Mesenchymal stem cell (in vitro differentiated cells and primary cell): ENCODE measurements at places on chromosomes 3 and 15.

DNA sequence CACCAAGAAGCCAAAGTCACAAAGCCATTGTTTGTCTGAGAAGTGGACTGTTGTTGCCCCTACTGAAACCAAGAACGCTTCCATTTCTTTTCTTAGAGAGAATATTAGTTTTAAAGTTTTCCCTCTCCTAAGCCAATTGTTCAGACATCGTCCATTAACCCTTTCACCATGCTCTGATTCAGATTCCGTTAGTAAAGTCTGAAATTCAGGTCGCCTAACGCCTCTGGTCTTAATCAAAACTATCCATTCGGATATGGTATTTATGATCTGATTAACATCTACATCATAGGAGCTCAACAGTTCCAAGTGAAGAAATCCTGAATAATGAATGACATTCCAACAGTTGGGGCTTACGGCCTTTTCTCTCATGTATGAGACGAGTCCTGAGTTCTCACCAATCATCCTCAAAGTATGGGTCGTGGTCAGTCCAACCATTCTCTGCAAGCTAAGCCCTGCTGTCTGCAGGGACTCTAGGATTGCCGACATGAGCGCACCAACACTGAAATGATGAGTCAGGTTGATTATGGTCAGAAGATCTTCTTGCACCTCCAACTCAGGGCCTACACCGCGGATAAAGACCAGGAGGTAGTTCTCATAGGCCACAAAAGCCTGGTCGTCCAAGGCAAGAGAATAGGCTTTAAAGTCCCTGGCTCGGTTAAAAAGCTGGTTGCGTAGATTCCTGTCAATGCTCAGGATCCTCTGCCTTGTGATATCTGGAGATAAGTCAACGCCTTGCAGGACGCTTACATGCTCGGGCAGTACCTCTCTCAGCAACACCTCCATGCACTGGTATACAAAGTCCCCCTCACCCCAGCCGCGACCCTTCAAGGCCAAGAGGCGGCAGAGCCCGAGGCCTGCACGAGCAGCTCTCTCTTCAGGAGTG, 767 bp downstream of the EPM2AIP1 start:
- peak; percentile 79 for DNase-seq

DNA sequence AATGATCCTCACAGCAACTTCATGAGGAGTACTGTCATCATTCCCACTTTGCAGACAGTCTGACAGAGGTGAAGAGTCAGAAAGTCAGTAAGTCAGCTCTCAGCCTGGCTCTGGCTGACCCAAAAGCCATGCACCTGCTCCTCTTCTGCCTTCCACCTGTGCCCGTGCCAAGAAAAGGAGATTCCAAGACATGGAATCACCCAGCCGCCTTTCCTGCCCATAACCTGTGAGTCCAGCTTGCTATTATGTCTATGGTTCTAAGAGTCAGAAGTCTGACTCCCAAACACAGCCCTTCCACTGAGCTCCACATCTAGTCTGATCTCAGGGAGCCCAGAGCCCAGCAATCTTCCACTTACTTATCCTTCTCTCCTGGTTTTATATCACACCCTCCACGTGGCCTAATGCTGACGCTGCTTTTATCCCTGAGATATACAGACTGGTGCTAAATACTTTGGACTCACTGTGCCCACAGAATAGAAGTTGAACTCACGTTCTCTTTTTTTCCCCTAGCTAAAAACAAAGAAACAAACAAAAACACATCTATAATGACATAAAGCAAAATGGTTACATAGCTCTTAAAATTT, 66.0 kb downstream of the PLD1 start:
- DNase-seq = no peak

GRCh38 chr3:145842294-145842902, 318.6 kb downstream of the PLOD2 start:
- no peak for DNase-seq

GRCh38 chr15:38217191-38217595, 35.4 kb upstream of the SPRED1 start:
- DNase-seq = peak; percentile 87

DNA sequence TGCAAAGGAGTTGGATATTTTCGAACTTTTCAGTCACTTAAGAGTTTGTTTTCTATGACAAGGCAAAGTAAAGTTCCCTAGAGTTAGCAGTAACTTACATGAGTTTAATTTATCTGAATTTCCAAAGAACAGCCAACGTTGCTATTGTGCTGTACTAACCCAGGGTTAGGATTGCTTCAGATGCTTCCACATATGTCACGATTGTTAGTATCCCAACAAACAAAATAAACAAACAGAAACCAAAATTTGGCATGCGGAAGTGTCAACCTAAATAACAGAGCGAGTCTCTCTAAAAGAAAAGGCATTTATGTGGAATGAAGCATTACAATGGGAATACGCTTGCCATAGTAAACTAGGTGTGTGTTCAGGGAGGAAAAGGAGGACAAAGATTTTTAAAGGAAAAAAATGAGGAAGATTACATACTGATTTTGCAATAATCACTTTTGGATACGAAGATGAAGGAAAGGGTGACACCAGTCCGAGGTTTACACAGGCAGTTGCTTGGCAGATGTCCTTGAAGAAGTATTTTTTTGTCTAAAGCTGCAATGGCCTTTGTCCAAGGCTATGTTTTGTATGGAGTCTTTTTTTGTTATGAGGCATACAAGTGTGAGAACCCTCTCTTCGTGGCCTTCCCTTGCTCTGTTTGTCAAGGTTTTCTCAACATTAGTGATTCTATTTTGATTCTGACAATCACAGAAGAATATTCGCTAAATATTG, 267.9 kb downstream of the GABRG3 start:
- no peak for DNase-seq
